RWPE1 (cell line): ENCODE measurements at places on chromosomes 6 and 20.

GRCh38 chr6:75283907-75284631 is 523 bp downstream of the TMEM30A start:
- DNase-seq: peak; percentile 20

GRCh38 chr20:10171864-10172751 is 46.5 kb upstream of the SNAP25 start:
- peak; percentile 41 for DNase-seq

- peak; percentile 94 for DNase-seq
Measured at GRCh38 chr6:139743664-139744437, 369.4 kb upstream of the CITED2 start.

DNA sequence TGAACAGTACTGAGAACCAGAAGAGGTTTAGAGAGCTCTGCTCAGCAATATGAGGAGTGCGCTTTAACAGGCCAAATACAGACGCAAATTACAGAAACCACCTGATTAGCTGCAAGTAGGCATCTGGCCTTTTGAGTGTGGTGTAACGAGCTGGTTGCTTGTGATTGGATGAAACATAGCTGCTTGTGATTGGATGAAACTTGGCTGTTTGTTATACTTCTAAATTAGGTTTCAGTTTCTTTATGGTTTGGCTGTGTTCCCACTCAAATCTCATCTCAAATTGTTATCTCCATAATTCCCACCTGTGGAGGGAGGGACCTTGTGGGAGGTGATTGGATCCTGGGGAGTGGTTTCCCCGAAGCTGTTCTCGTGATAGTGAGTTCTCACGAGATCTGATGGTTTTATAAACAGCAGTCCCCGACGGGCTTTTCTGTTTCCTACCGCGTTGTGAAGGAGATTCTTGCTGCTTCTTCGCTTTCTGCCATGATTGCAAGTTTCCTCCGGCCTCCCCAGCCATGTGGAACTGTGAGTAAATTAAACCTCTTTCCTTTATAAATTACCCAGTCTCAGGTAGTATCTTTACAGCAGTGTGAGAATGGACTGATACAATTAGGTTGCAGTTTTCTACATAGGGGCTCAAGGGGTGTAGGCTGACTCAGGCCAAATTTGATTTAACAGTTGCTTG is 655.9 kb upstream of the MAN1A1 start:
- no peak for DNase-seq

DNA sequence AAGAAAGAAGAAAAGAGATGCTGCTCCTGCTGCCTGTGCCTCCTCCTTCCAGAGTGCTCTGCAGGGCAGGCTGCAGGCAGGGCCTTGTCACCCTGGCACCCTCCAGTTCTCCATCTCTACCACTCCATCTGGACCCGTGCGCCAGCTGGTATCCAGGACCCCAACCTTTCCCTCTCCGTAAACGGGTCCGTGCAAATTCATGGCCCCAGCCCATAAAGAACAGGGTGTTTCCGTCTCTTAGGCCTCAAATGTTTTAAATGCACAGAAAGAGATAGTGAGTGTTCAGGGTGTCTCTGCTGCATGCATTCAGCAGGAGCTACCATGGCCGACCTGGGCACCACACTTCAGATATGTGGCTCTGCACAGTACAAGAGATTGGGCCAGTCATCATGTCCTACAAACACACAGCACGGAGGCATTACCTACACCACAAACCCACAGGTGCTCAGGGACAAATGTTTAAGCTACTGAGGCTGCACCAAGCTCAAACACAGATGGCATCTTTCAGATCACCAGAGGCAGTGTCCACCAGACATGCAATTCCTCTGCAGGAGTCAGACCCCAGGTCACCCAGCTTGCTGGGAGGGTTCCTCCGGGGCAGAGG is 258.1 kb downstream of the DLL1 start:
- DNase-seq: no peak

DNA sequence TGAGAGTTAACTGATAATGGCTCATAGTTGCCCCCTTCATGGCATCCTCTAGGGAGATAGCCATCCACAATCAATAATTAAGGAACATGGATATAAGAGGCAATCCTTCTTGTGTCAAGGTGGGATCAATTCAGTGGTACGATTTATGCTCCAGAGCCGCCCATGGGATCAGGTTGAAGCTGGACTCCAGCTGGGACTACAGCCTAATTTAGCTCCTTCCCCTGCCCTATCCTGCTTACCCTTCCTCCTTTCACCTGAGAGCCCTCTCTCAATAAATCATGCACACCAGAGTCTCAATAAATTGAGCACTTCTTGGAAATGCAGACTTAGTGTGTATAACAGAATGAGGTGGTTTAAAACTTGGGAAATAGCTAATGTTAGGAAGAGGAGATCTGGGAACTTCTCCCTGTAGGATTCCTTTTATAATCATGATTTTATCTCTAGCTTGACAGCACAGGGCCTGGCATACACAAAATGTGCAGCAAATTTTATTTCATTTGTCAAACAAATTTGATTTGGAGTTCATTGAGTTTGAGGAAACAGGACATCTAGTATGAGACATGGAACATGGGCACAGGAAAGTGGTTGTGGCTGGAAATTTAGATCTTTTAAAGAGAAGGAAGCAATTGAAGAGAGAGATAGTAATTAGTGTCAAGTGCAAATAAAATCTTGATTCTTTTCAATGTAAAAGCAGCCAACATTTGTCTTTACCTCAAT is 28.6 kb upstream of the OGFRL1 start:
- no peak for DNase-seq

DNA sequence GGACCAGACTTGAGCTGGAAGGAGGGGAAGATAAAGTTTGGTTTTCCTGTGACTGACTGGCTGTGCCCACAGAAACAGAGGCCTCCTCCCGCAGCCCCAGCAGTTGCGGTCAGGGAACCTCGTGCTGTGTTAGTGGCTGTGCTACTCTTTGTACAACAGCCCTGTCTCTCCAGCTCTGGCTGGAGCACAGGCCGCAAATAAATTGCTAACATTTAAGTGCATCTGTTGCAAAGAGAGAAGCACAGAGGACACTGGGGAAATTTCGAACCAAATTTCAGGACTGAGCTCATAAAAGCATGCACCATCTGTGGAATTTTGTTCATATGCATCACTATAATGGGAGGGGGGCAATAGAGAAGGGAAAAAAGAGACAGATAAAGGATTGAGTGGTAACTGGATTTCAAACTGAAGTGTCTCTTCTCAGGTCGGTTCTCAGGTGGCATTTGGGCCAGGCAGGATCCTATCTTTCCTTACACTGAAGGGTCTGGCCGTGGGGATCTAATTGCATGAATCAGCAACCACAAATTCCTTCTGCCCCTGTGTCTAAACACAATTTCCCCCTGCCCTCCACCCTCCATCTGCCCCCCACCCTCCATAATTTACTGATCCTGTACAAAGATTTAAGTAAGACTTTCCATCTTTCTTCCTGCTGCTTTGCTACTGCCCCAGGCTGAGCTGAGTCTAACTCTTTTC is 88.9 kb upstream of the ATXN1 start:
- DNase-seq: no peak

GRCh38 chr6:159464816-159465215 is 228.2 kb downstream of the SOD2 start:
- DNase-seq: no peak

- DNase-seq: no peak
Measured at GRCh38 chr6:113597231-113597583, 259.9 kb upstream of the MARCKS start.

GRCh38 chr6:51578362-51578761 is 509.1 kb downstream of the PKHD1 start:
- DNase-seq: no peak

- peak; percentile 86 for DNase-seq
Measured at GRCh38 chr6:41917528-41917927, 3.4 kb downstream of the MED20 start.

DNA sequence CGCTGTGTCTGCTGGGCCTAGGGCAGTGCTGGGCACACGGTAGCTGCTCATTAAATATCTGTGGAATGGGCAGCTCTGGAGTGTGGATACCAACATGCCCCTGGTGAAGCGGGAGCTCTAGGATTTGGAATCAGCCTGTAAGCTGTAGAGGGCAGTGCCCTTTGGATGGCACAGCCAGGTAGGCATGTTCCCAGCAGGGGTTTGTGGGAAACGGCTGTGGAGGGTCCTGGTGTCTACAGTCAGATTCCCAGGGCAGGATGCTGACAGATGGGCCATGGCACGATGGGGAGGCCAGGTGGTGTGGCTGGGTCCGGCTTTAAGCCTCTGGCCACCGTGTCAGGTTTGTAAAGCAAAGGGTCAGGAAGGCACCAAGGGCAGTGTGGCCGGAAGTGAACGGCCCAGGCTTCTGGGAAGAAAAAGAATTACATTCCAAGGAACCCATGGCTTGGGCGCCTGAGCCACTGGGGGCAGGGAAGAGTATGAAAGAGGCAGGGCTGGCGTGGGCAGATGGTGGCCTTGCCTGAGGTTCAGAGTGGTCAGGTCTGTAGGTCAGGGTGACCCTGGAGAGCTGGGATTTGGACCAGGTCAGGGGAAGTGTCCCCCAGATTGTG is 44.8 kb downstream of the UBE2V1 start:
- DNase-seq: no peak
